ENCODE measurements at places on chromosomes 2 and 18.

DNA sequence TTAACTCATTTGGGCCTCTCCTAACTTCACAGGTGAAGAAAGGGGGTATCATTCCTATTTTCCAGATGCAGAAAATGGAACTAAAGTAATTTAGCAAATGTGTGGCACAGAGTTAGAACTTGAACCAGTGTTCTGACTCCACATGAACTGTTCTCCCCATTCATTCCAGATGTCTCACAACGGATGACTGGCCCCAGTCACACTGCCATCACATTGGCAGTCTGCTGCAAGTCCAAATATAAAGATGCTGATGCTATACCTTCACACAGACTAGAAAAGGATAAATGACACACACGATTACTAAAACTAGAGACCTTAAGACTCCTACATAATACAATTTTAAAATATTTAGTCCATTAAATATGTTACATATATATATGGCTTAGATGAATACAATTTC lies 195.7 kb downstream of the NBAS start:
- DNase-seq: no peak
- peaks cover 4% of the 10 kb centered on the region for H3K4me1 ChIP-seq
- no peak overlapping the region for H3K27ac ChIP-seq

DNA sequence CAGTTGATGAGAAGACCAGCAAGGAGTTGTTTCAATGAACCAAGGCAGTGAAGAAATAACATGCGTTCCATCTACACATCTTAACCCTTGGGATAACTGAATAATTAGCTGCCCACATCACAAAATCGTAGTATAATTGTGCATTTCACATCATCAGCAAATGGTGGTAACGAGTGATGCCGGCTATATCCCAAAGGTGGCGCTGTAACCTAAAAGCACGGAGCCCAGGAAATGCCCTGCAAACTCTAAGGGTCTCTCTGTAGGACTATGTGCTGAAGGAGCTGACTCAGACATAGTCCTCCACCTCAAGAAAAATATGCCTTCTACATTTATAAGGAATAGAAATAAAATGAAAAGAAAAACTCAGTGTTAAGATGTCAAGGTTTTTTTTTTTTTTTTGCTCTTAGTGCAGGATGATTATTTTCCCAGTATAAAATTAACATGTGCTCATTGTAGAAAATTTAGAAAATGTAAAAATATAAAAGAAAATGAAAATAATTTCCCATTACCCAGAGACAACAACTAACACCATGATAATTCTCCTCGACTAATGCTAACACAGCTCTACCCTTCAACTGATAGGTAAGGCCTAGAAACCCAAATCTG lies 23.1 kb upstream of the DSG3 start:
- no peaks in the 10 kb centered on the region for H3K4me1 ChIP-seq
- DNase-seq: peak; percentile 31
- H3K4me3 ChIP-seq: no peak overlapping the region

GRCh38 chr2:98241592-98241991 lies 104.7 kb upstream of the CNGA3 start:
- no peaks in the 10 kb centered on the region for H3K4me1 ChIP-seq
- no peaks in the 10 kb centered on the region for H3K27me3 ChIP-seq
- no peak for DNase-seq
- H3K27ac ChIP-seq: no peak overlapping the region

- H3K27ac ChIP-seq: no peak overlapping the region
- DNase-seq: no peak
- H3K4me3 ChIP-seq: no peak overlapping the region
- H3K27me3 ChIP-seq: no peaks in the 10 kb centered on the region
- no peaks in the 10 kb centered on the region for H3K4me1 ChIP-seq
- no peaks in the 10 kb centered on the region for H3K36me3 ChIP-seq
Measured at GRCh38 chr18:32346671-32347070, 124.0 kb downstream of the GAREM1 start.

GRCh38 chr18:36494160-36494437 lies 196.6 kb downstream of the FHOD3 start:
- H3K27ac ChIP-seq: no peak overlapping the region
- H3K4me3 ChIP-seq: no peak overlapping the region
- no peaks in the 10 kb centered on the region for H3K27me3 ChIP-seq
- no peak for DNase-seq
- no peaks in the 10 kb centered on the region for H3K4me1 ChIP-seq

DNA sequence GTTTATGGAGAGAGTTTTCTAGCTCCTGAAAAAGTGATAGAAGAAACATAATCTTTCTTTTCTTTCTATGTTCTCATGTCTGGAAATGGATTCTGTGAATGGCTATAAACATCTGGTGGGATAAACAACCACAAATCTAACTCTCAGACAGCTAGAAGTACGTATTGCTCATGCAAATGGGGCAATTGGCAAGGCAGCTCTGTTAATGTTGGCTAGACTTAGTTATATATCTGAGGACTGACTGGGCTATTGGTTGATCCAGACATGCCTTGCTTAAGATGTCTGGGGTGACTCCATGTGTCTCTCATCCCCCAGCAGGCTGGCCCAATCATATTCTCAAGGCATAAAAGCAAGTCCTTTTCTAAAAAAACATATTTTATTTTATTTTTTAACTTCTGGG lies 939.2 kb upstream of the NRXN1 start:
- no peak for DNase-seq
- no peak overlapping the region for H3K27ac ChIP-seq
- H3K4me1 ChIP-seq: no peaks in the 10 kb centered on the region
- H3K4me3 ChIP-seq: no peak overlapping the region
- H3K27me3 ChIP-seq: no peaks in the 10 kb centered on the region
- H3K36me3 ChIP-seq: no peaks in the 10 kb centered on the region

GRCh38 chr2:222878877-222879603 lies 18.2 kb downstream of the ACSL3 start:
- H3K27ac ChIP-seq: no peak overlapping the region
- H3K27me3 ChIP-seq: no peaks in the 10 kb centered on the region
- no peaks in the 10 kb centered on the region for H3K4me1 ChIP-seq
- H3K4me3 ChIP-seq: no peak overlapping the region
- no peak for DNase-seq

DNA sequence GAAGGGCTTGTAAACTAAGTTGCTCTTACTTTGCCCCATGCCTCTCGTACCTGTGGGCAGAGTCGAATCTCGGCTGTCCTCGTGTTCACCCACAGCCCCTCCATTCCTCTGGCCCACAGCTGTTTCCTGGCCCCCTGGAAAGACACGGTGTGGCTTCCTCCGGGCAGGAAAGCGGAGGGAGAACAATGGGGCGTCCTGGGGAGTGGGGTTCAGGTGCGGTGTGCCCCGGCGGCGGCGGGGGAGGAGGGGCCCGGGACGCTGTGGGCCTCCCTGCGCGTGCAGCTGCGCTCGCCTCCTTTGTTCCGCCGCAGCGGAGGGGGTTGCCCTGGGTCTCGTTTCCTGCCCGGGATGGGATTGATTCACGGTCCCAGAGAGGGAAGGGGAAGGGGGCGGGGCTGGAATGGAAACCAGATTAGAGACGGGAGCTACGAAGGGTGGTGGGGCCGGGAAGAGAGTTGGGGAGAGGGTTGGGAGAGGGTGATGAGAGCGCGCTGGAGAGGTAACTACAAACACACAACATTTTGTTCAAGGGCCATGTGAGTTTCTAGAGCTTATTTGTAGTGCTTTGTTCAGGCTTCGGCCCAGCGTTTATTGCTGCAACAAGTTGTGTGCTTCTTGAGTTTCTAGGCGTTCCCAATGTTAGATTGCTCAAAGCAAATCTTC lies 796 bp downstream of the MYO1B start:
- H3K4me1 ChIP-seq: peaks cover 10% of the 10 kb centered on the region
- H3K36me3 ChIP-seq: no peaks in the 10 kb centered on the region
- no peaks in the 10 kb centered on the region for H3K27me3 ChIP-seq
- DNase-seq: peak; percentile 66
- H3K4me3 ChIP-seq: peak overlapping the region; percentile 80
- H3K27ac ChIP-seq: no peak overlapping the region

DNA sequence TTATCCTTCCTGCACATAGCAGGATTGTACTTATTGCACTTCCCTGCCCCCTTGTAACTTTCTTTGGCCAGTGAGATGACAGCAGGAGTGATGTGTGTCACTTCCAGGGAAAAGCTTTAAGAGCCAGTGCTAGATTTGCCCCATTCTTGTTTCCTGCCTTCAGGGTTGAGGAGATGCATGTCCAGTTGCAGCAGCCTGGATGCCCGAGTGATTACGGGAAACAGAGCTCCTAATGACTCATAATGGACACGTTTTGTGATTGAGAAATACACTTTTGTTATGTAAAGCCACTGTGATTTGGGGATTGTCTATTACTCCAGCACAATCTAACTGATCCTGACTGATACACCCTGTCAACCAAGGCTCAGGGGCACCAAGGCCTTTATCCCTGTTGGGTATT lies 5.0 kb upstream of the TET3 start:
- no peaks in the 10 kb centered on the region for H3K4me1 ChIP-seq
- no peak overlapping the region for H3K4me3 ChIP-seq
- no peak overlapping the region for H3K27ac ChIP-seq
- H3K27me3 ChIP-seq: peaks cover 16% of the 10 kb centered on the region

GRCh38 chr18:48135436-48135966 lies 205.0 kb upstream of the SMAD2 start:
- H3K4me3 ChIP-seq: peak overlapping the region; percentile 61
- peaks cover 23% of the 10 kb centered on the region for H3K27me3 ChIP-seq
- H3K27ac ChIP-seq: no peak overlapping the region
- no peak for DNase-seq
- no peaks in the 10 kb centered on the region for H3K36me3 ChIP-seq

- no peak for DNase-seq
- H3K27ac ChIP-seq: no peak overlapping the region
- no peaks in the 10 kb centered on the region for H3K4me1 ChIP-seq
- no peak overlapping the region for H3K4me3 ChIP-seq
Measured at GRCh38 chr2:201267278-201268030, 7.1 kb downstream of the CASP8 start.

DNA sequence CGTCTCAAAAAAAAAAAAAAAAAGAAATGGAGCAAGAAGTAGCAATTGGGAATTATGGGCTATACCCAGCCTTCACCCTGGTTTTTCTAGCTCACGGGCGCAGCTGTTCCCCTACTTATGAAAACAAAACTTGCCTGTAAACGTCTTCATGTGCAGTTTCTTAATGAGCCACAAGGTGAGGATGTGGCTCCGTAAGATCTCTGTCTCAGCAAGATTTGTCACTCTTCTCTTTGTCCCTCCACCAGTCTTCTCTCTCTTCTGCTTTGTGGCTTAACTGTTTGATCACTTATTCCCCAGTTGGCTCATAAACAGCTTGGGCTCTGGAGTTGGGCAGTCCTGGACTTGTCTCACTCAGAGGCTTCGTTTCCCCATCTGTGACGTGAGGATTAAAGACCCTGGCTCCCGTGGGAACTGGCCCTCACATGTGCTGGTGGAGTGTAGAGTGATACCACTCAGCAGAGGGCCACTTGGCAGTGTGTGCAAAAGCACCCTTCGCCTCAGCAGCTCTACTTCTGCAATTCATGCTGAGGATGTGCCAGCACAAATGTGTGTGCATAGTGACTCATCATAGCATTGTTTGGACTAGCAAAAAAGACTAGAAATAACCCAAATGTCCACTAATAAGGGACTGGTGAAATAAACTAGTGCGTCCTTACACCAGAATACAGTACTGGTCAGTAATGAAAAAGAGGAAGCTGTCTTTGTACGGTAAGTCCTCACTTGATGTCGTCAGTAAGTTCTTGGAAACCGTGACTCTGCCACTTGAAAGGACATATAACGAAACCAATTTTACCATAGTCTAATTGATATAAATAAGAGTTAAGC lies 8.7 kb downstream of the CEP68 start:
- no peaks in the 10 kb centered on the region for H3K36me3 ChIP-seq
- H3K4me1 ChIP-seq: no peaks in the 10 kb centered on the region
- no peaks in the 10 kb centered on the region for H3K27me3 ChIP-seq
- no peak for DNase-seq
- H3K4me3 ChIP-seq: no peak overlapping the region
- no peak overlapping the region for H3K27ac ChIP-seq

DNA sequence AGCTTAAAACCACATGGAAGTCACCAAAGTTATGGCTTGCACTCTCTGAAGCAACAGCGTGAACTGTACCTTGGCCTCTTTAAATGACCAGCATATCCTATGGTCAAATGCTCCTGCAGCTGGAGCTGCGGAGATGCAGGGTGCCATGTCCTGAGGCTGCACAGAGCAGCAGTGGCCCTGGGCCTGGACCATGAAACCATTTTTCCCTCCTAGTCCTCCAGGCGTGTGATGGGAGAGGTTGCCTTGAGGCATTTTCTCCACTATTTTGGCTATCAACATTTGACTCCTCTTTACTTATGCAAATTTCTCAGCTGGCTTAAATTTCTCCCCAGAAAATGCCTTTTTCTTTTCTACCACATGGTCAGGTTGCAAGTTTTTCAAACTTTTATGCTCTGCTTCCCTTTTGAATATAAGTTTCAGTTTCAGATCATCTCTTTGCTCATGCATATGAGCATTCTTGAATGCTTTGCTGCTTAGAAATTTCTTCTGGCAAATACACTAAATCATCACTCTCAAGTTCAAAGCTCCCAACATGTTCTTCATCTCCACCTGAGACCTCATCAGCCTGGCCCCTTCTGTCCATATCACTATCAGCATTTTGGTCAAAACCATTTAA lies 82.9 kb upstream of the TMEFF2 start:
- H3K27me3 ChIP-seq: no peaks in the 10 kb centered on the region
- H3K27ac ChIP-seq: no peak overlapping the region
- H3K36me3 ChIP-seq: no peaks in the 10 kb centered on the region
- no peaks in the 10 kb centered on the region for H3K4me1 ChIP-seq
- DNase-seq: no peak

DNA sequence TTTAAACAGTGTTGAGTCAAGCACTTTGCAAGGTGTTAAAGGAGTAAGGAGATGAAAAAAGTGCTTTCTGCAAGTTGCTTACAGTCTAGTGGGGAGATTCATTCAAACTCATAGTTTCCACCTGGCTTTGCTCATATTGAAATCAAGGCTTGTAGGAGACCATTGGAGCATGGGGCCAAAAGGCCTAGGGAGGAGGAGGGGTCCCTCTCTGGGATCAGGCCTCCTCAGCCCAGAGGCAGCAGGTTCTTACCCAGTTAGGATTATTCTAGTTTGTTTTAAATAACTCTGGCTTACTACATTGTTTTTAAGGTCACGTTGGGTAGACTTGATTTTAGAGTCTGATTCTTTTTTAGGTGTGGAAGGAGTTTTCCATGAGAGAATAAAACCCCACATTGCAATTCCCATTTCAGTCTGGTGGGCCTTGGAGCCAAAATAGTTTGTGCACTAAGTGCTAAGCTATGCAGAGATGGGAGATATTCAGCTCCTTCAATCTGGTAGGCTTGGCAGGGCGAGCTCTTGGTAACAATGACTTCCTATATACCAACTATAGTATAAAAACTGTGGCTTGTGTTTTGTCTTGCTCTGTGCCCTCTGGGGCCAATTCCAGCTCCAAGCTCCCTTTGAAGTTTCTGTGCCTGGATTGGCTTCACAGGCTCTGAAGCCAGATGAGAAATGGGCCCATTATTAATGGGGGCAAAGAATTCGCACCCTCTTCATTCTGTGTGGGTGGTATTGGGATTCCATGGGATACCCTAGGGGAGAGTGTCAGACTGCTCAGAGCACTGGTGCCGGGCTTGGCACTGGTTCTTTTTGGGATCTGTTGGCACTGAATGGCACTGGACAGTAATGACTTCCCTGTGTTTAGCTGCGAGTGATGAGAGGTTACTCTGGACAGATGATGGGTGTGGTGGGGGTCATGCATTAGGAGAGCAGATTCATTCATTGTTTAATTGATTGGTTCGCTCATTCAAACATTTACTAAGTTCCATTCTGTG lies 301.1 kb downstream of the MYCN start:
- H3K27ac ChIP-seq: no peak overlapping the region
- DNase-seq: no peak
- H3K27me3 ChIP-seq: no peaks in the 10 kb centered on the region
- no peak overlapping the region for H3K4me3 ChIP-seq

All from iPS DF 6.9 (cell line).